ENCODE measurements at places on chromosomes 2 and 18.

DNA sequence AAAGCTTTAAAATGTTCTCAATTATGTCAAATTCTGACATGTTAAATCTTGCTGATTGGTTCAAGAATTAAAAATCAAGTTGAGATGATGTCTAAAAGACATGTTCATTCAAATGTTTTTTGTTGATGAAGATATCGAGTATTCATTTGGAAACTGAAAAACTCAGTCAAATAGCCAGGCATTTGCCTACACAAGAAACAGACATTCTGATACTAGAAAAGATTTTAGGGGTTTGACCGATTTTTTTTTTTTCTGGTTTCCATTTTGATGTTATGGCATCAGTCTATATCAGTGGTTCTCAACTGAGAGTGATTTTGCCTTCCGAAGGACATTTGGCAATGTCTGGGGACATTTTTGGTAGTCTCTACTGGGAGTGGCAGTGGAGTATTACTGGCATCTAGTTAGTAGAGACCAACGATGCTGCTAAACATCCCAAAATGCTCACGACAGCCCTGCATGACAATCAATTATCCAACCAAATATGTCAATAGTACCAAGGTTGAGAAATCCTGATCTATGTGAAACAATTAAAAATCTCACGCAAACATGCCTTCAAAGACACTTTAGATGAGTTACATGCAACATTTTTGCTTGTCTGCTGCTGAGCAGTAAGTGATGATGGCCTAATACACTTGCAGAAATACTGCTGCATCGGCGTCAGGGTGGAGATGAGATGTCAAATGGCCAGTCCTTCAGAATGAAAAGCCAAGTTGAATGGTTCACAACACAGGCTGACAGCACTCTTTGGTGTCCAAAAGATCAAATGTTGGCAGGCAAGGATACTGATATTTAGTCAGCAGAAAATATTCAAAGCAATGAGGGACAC, 12.5 kb downstream of the RASGRP3 start:
- no peak for DNase-seq

DNA sequence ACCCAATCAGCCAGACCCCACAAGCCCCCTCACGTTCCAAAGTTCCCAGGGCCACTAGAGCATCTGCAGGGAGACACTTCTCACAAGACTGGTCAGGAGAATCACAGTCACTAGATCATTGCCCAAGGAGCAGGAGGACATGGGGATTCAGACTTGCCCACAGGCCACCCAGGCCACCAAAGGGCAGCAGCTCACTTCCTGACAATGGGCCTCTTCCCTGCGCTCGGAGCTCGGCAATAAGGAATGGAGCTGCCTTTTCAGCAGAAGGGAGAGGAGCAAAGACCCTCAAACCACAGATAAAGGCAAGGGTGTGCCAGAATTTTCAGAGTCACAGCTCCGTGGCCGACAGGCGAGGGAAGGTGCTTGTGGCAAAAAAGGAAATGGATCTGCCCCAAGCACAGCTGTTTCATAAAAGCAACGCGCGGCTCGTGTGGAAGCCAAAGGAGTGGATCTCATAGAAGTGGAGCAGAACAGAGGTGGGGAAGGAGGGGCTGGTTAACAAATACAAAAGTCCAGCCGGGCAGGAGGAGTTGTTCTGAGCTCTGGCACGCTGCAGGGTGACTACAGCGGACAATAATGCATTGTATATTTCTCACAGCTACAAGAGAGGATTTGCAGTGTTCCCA, 72.1 kb downstream of the EDAR start:
- no peak for DNase-seq

- no peak for DNase-seq
Measured at GRCh38 chr2:176174382-176174823, 14.1 kb upstream of the HOXD1 start.

DNA sequence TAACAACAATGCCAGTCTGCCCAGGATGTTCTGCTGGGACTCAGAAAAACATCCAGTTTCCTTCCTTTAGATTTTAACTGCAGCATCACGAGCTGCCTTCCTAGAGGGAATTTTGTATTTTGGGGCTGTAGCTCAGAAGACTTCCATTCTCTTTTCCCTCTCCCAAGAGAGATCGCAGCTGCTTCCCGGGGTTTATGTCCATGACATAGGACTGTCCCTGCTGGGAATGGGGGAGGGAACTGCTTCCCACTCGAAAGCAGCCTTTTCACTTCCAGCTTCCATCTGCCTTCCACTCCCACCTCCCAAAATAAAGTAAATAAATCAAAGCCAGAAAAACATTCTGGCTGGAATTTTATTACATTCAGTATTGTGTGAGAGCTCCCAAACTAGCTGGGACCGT, 52.4 kb downstream of the LIMS1 start:
- no peak for DNase-seq

DNA sequence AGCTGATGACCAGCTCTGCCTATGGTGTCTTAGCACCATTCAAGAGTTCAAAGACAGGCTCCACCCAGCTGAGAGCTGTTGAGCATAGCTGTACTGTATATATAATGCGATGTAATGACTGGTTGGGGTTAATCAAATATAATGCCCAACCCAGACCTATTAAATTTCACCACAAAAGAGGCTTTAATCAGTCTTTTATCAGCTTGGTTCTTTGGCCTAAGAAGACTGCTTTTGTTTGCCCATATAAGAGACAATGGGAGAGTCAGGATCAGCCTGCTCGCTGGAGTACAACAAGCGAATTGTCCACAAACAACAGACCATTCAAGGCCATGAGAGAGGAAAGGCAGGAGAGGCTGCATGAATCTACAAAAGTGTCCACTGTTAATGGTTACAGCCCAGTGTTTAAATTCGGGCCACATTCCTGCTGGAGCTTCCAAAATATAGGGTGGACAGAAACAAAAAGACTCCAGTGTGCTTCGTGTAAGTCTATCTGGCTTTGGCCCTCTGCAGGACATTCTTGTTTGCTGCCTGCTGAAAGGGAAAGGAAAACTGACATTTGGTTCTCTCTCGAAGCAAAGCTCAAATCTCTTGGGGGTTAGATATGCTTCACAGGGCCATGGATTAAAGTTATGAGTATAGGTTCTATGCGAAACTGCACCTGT, 299.0 kb upstream of the FBXO11 start:
- no peak for DNase-seq

DNA sequence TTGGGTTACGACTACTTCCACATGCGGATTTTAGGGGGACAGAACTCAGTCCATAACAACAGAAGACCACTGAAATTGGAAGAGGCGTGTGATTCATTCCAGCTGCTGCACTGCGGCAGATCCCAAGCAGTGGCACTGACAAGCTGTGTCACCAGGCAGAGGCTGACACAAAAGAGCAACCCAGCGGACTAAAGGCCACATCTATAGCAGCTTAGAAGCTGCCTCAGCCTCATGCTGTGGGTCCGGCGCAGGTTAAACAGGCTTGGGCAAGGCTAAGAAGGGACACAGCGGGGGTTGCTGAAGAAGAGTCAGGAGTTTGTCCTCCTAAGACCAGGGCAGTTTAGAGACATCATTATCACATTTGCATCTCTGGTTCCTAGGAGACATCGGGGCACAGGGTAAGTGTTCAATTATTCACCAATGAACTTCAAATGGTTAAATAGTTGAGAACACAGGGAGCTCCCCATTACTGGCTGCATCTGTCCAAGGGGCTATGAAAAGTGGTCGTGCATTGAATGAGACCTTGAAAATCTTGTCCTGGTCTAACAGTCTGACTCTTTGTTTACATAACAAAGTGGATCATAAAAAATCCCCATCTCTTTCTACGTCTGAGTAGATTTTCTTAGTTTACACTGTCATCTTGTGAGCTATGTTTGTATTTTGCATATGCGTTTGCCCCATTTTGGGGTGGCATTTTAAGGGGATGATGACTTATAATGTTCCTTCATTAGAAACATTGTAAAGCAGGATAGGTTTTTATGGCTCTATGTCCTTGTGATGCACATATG, 162.3 kb upstream of the TRIB2 start:
- DNase-seq: no peak
